ENCODE measurements at places on chromosomes 1 and 21. TPM values are rescaled to one million over a fixed set of nuclear protein-coding genes. Genes with fewer than 3 reads are reported as not detected.

SYNC gene
- 132 TPM for total RNA-seq

LCE1D gene
- not detected for total RNA-seq

OR2T35 gene
- total RNA-seq = not detected

NPHP4 gene
- total RNA-seq = 9.7 TPM

GJA4 gene
- 27.0 TPM for total RNA-seq

VAV3 gene
- 4.7 TPM for total RNA-seq

SLAMF6 gene
- 1.2 TPM for total RNA-seq

DNA sequence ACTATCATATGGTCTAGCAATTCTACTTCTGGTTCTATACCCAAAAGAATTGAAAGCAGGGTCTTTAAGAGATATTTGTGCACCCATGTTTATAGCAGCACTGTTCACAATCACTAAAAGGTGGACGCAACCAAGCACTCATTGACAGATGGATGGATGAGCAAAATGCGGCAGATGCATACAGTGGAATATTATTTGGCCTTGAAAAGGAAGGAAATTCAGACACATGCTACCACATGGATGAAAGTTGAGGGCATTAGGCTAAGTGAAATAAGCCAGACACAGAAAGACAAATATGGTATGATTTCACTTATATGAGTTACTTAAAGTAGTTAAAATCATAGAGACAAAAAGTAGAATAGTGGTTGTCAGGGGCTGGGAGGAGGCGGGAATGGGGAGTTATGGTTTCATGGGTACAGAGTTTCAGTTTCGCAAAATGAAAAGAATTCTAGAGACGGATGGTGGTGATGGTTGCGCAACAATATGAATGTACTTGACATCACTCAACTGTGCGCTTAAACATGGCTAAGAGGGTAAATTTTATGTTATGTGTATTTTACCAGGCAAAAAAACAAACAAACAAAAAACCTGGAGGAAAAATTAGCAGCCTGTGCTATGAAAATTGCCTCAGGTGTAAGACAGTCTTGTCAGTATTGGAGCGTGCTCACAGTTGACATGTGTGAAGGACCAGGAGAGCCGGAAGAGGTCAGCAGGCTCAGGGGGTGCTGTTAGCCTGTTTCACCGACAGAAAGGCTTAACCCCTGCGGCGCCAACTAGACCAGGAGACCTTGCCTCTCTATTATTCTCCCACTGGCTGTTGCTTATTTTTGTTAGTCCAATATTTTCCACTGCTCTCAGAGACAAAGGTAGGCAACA lies 26.5 kb downstream of the CD247 start:
- no peak overlapping the region for H3K4me3 ChIP-seq
- H3K36me3 ChIP-seq = no peaks in the 10 kb centered on the region
- H3K27me3 ChIP-seq = peaks cover 17% of the 10 kb centered on the region
- no peak for ATAC-seq

- peaks cover 3% of the 10 kb centered on the region for H3K36me3 ChIP-seq
- H3K27ac ChIP-seq = peak overlapping the region; percentile 66
- no peaks in the 10 kb centered on the region for H3K4me1 ChIP-seq
Measured at GRCh38 chr1:212452323-212453155, 19.8 kb downstream of the NENF start.

DNA sequence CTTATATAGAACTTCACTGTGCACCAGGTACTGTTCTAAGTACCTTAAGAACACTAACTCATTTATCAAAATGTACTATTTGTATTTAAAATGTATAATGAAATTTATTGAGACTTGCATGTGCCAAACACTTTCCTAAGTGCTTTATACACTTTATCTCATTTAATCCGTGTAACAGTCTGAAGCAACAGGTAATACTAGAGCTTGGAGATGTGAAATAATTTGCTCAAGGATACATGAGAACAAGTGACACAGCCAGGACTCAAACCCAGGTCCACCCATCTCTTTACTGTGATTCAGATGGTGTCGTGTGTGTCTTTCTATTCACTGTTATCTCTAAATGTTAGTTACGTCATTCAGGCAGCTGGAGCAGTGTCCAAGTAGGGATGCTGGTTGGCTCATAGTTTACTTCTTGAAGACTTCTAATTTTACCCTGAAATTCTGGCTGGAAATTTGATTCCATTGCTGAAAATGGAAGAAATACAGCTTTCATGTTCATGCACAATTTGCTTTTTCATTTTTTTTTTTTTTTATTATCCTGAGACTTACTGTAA lies 169.7 kb upstream of the UBE2U start:
- peak; percentile 71 for ATAC-seq
- no peak overlapping the region for H3K4me3 ChIP-seq
- H3K4me1 ChIP-seq = no peaks in the 10 kb centered on the region
- H3K27me3 ChIP-seq = no peaks in the 10 kb centered on the region

DNA sequence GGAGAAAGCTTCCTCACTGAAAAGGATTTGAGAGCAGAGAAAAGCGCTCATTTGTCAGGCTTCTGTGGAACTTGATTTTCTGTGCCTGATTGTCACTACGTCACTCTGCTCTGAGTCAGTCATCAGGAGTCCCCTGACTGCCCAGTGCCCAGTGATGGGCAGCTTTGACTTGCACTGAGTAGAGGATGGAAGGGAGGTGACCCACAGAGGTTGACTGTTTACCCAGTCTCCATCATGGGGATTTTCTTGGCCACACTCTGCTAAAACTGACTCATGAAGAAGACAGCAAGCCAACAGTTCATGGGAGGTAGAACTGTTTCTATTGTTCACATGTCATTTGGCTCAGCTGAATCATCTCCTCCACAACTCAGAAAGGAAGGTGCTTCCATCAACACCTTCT lies 82.1 kb upstream of the DUSP10 start:
- no peaks in the 10 kb centered on the region for H3K36me3 ChIP-seq
- no peaks in the 10 kb centered on the region for H3K4me1 ChIP-seq

GRCh38 chr21:21750124-21750825 lies 752.1 kb downstream of the NCAM2 start:
- H3K4me1 ChIP-seq = no peaks in the 10 kb centered on the region
- no peaks in the 10 kb centered on the region for H3K36me3 ChIP-seq
- no peak overlapping the region for H3K4me3 ChIP-seq
- no peaks in the 10 kb centered on the region for H3K27me3 ChIP-seq
- ATAC-seq = no peak

- H3K4me1 ChIP-seq = no peaks in the 10 kb centered on the region
- no peaks in the 10 kb centered on the region for H3K36me3 ChIP-seq
Measured at GRCh38 chr1:38344716-38345115, 298.1 kb upstream of the POU3F1 start.
